Pancreas (tissue), 10 donors: ENCODE measurements at places on chromosomes 4 and X. TPM values are rescaled to one million over a fixed set of nuclear protein-coding genes. Genes with fewer than 3 reads are reported as not detected.

DNA sequence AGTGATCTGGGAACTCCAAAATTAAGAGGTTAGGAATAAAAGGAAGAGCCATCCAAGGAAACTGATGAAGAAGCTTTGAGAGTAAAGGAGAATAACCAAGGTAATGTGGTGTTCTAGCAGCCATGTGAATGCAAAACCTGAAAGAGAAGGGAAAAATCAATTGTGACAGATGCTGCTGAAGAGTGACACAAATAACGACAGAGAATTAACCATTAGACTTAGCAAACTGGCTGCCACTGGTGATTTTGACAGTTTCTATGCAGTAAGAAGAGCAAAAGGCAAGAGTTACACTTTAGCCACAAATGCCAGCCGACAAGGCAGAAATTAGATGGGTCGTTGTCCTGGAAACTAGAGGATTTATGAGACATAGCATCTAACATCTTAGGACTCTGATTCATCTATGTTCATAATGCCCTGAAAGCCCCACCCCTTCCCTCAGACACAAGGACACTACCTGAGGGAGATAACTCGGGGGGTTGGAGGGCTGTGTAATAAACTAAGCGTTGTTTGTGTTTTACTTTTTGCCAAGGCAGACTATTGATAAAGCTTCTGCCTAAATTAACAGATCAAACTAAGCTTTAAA is 13.0 kb upstream of the TMEM144 start:
- no peak for DNase-seq

The STARD8 gene
- total RNA-seq, result 2.5 TPM

DNA sequence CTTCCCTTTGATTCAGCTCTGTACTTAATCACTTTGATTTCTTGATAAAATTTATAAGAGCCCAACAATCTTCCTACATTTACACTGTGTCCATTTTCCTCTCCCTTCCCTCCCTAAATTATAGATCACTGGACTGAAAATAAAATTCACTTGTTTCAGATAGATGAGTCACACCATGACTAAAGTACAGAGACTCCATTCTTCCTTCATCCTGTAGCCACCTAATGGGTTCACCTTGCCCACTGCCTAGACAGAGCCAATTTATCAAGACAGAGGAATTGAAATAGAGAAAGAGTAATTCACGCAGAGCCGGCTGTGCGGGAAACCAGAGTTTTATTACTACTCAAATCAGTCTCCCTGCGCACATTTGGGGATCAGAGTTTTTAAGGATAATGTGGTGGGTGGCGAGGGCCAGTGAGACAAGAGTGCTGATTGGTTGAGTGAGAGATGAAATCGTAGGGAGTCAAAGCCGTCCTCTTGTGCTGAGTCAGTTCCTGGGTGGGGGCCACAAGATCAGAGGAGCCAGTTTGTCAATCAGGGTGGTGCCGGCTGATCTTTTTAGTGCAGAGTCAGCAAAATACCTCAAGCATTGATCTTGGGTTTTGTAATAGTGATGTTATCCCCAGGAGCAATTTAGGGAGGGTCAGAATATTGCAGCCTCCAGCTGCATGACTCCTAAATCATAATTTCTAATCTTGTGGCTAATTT is 71.3 kb upstream of the MED14 start:
- no peak for DNase-seq

DNA sequence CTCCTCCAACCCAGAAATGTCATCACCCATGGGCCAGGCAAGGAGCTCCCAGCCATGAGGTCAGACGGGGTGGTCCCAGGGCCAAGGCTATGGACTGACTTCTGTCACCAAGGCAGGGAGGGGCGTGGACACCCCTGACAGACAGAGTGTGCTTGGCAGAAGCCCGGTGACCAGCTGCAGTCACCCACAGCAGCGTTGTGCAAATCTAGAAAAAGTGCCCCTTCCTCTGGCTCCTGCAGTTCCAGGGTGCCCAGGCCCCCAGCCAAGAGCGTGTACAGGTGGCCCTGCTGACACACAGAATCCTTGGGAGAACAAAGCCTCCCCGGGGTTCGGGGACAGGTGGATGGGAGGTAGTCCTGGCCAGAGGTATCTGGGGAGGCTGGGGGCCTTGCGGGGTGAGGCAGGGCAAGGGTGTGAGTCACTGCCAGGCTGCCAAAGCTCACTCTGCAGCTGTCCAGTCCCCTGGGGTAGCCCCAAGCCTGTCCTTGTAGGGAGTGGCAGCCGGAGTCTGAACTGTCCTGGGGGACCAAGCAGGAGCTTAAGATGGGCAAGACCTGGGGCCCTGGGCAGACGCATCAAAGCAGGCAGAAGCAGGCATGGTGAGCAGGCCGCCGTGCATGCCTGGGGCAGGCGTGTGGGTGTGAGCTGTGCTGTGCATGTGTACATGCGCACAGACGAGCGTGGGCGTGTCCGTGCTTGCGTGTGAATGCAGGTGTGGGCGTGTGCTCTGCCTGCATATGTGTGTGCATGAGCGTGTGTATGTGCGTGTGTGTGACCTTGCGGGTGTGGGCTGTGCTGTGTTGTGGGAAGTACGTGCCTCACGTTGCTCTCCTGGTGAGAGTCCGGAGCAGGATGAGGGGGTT is 3.3 kb downstream of the MYL5 start:
- peak; percentile 82 for DNase-seq

DNA sequence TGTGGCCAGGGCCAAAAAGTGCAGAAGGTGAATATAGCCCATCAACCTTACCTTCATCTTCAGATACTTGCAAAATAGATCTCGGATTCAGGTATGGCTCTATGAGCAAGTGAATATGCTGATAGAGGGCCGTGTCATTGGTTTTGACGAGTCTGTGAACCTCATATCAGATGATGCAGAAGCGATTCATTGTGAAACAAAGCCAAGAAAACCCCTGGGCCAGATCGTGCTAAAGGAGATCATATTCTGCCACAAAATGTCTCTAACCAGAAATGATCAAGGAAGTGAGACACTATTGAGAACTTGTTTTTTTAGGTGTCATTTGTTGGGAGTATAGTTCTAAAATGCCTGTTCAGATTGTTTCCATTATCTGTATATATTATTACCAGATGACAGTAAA is 48.3 kb downstream of the PDK3 start:
- no peak for DNase-seq

DNA sequence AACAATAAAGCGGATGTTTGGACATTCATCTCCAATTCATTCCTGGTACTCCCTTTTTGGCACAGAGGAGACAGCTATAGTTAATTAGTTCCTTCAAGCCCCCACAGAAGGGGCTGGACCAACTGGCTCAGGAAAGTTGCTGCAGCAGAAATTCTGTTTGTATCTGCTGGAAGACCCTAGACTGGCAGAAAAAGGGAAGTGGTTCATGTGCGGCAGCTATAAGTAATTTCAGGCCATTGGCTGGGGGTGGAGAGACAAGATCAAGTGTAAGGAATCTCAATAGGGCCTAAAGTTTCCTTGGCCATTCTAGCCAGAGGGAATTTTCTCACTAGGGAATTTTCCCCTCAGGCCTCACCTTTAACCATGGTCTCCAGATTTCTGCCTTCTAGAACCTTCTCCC is 89.9 kb upstream of the DHX15 start:
- DNase-seq, result no peak

DNA sequence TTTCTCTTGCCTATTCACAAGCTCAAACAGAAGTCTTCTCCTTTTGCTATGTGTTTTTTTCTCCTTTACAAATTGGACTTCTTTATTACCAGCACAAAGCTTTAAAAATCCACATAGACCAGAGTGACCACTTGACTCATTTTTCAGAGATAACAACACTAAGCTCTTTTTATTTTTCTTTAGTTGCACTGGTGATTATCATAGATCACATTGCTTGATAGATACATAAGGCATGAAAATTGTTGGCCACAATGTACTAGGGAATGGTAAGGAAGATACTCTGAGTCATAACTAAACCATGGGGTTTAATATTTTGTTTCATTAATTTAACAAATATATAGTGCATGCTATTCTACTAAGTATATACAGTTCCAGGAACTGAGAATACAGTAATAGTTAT is 159.0 kb downstream of the GASK1B start:
- no peak for DNase-seq

The ENAM gene
- 1.9 TPM for total RNA-seq

DNA sequence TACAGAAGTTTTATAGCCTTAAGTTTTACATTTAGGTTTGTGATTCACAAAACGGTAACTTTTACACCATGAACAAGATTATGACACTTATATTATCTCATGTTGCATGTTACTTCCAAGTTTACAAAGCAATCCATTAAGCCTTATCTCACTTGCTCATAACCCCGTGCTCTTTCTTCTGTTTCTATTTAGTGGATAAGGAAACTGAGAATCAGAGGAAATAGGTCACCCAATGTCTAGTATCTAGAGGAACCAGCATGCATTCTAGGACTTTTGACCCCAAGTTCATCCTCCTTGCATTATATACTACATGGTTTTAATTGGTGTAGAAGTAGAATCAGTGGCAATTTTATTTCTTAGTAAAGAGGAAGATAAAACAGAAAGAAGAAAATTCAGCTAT is 67.0 kb upstream of the ANXA3 start:
- no peak for DNase-seq

DNA sequence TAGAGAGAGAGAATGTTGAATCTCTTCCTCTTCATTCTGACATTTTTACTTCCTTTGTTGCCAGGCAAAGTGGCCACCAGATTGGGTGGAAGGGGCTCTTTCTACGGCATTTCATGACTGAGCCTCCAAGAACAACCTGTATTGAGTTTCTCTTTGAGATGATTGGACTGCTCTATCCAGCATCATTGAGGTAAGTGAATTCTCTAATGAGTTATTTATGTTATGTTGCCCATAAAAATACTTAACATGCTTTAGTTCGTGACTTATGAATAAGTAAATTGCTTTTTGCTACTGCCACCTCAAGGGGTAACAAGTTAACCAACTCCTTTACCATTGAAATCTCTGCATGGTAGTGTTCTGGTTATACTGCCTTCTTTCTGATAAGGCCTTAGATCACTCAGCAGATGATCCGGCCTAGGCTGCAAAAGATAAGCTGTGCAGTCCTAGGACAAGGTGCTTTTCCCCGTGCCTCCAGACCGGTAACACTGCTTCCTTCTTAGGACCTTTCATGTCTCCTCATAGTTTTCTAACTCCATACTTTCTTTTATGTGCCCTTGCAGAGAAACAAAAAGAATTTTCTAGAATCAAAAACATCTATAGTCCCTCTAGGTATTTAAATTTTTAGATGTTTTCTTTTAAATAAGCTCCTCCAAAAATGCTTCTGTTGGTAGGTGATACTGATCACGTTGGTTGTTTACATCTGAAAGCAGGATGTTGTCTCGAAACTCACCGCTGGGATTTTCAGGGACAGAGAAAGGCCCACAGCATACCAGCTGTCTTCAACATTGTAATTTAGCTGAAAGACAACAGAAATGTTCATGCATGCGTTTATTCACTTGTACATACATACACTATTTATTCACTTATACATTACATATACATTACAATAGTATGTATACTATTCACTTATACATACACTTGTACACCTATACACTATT is 157.1 kb upstream of the RBPJ start:
- no peak for DNase-seq

The TRIM75 gene
- not detected for total RNA-seq

The OPHN1 gene
- 3.0 TPM for total RNA-seq

DNA sequence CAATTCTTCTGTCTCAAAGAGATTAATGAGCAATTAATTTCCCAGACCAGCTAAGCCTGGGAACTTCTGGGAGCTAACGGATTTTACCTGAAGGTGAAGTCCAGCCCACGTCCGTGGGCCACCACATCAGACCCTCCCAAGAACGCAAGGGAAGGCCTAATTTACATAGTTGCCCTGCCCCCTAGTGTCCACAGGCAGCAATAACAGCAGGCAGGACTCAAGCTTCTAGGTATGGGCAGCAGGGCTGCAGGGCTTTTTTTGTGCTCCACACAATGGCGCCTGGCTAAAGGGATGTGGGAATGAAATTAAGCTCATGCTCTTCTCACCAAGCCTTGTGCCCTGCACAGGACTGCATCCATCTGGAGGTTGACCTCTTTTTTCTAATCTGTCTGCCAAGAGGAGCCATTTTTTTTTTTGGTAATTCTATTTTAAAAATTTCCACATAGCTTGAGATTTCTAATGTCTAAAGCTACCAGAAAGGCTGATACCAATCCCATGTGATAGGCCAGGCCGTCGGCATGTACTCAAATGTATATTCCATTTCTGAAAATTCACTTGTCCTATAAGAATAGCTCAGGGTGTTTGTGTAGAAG is 111.9 kb upstream of the TMEM164 start:
- DNase-seq, result peak; percentile 17

DNA sequence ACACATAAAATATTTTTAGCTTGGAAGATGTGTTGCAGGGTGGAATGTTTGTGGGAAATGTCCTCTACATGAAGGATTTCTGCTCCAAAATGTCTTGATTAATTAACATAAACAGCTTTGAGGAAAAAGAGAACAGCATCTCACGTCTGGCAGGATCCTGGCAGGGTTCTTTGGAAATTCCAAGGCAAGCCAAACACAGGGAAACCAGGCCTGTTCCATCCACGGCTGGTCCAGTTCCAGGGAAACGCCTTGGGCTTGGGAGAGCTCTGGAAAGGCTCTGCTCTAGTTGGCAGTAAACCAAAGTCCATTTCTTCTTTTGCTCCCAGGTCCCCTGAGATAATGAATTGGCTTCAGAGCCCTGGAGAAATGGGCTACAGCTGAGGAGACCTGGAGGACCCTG is 42.4 kb upstream of the GAB1 start:
- DNase-seq, result peak; percentile 41

- no peak for DNase-seq
Measured at GRCh38 chr4:1081689-1082040, 31.7 kb downstream of the RNF212 start.

The FGFR3 gene
- 45.2 TPM for total RNA-seq

DNA sequence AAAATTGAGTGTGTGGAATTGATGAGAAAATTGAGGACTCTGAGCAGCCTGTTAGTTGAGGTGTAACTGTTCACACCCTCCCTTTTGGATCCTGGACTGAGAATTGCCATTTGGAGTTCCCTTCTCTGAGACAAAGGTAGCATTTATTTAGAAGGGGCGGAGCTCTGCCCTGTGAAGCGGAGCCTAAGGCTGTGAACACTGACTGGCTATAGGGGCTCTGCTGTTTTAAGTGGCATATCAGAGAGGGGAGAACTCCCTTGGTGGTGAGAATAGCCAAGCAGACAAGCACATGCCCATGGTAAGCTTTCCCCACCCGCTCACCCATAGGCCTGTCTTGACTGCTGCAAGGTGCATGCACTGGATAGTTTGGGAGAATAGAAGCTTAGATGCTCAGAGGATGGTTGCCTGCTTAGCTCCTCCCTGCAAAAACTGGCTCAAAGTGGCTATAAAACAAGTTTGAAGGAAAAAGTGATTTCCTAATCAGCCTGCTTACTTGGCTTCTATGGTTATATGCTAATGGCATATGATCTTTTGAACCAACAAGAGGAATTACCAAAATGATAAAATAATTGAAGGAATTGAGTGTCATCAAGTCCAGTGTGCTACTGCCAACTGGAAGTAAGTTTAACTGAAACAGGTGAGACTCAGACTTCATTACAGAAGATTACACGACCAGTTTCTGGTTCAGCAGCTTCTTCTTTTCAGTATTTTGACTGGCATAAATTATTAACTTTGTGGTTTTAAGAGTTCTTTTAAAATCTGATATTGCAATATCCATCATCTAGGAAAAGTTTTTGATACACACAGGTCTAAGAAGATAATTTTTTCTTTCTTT is 108.4 kb downstream of the AFF1 start:
- DNase-seq, result no peak

The TSPAN7 gene
- 15.2 TPM for total RNA-seq
